NCI-H1105 (cell line): ENCODE measurements at places on chromosomes 1 and 21.
A peak's percentile ranks its signal among the peaks of the same experiment; 100 is the strongest.

DNA sequence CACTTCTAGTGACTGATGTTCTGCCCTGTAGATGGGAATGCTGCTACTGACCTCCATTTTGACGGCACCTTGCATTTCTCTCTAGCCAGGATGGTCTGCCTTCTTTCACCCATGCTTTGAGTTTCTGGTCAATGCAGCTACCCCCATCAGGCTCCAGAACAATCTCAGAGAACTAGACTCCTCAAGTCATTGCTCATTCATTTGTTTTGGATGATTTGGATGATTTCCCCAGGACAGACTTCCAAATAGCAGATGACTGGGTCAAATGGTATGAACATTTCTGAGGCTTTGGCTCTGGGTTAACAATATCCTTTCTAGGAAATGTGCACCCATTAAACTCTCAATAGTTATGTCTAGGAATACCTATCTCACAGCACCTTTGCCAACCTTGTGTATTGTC, 63.9 kb downstream of the CSMD2 start:
- DNase-seq: no peak

- DNase-seq: no peak
These were observed 8.3 kb downstream of the TSACC start for GRCh38 chr1:156346636-156347035.

GRCh38 chr1:161019751-161020495, 1.0 kb downstream of the F11R start:
- DNase-seq: peak; percentile 61

GRCh38 chr1:21869620-21870121, 57.6 kb downstream of the LDLRAD2 start:
- DNase-seq: peak; percentile 68

DNA sequence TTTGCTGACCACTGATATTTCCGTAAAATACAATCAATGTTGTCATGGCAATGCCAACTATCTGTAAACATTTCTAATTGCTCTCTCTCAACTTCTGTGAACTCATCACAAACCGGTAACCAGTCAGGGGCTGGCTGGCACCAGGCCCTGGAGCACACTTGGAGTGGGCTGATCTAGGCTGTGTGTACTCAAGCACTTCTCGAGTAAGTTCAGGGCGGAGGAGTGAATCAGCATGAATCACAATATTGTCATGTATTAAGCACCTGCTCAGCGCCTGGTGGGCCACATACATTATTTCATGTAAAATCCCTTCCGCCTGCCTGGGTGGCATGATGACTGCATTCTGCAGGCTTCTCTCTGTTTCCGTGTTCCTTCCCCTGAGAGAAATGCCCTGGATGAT, 212.4 kb downstream of the FOXD2 start:
- peak; percentile 93 for DNase-seq

DNA sequence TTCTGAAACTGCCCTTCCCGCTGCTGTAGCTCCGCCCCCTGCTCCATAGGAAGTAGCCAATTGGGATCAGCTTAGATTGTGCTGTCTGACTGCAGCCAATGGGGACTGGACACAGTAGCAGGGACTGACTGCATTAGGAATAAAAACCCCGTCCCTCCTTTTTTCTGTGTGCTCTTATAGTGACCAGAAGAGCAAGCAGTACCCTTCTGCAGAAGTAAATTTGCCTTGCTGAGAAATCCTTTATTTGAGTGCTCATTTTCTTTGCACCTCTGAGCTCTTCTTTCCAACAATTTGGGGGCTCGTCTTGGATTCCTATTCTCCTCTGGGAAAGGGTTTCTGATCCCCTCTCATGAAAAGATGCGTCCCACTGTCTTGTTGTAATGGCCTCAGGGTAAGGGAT, 16.2 kb downstream of the OR2L13 start:
- no peak for DNase-seq

DNA sequence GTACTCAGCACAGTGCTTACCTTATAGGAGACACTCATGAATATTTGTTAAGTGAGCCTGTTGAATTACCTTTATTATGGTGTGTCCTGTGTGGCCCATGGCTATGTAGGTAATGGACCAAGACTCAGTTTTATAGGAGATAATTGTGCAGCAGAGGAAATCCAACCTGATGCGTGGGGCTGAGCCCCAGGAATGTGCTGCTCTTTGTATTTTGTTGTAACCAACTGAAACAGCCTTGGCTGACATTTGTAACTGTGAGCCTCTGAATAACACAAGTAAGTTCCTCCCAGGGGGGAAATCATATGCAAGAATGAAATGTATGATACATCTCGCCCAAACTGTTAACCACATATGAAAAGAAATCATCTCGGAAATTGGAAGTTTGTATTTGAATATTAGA, 364.2 kb upstream of the ZP4 start:
- DNase-seq: no peak

DNA sequence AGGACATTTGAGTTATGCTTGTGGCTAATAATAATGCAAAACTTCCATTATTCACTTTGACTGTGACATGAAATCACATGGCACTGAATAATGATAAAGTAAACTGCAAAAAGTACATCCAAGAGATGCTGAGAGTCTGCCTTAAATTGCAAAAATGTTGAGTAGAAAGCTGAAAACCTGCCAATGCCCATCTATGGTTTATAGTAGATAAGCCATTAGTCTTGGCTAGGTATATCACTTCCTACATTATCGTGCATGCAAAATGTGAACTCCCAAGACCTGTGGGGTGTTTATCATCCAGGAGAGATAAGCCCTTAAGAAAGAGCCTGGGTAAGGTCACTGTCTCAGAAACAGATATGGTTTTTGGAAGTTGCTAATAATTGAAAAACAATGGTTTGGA, 208.7 kb upstream of the DPYD start:
- DNase-seq: no peak

DNA sequence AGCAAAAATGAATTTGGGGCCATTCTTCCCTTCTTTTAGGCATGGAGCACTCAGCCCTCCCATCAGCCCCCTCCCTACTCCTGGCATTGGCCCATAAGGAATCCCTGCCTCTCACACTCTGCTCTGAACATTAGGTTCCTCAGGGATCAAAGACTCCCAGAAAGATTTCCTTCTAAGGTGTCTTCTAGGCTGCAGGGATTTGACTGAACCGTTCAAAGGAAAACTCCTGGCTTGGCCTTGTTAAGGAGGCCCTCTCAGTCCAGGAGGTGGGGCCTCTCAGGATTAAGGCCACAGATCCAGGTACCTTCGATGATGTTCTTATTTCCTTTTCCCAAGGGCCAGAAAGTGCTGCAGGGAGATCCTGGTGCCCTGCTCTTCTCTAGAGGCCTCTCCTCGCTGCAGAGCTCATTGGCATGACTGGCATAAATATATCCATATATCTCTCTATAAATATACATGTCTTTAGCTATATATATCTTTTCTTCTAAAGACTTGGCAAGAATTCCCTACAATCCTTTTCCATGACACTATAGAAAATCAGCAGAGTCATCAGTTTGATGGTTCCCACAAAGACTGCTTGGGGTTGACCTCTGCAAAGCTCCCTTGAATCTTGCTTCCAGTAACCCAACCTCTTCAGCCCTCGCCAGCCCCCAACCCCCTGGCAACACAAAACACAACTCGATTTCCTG, 59.1 kb downstream of the PLXNA2 start:
- DNase-seq: no peak

- no peak for DNase-seq
These were observed 296.4 kb downstream of the PTPRU start for GRCh38 chr1:29532751-29533150.

DNA sequence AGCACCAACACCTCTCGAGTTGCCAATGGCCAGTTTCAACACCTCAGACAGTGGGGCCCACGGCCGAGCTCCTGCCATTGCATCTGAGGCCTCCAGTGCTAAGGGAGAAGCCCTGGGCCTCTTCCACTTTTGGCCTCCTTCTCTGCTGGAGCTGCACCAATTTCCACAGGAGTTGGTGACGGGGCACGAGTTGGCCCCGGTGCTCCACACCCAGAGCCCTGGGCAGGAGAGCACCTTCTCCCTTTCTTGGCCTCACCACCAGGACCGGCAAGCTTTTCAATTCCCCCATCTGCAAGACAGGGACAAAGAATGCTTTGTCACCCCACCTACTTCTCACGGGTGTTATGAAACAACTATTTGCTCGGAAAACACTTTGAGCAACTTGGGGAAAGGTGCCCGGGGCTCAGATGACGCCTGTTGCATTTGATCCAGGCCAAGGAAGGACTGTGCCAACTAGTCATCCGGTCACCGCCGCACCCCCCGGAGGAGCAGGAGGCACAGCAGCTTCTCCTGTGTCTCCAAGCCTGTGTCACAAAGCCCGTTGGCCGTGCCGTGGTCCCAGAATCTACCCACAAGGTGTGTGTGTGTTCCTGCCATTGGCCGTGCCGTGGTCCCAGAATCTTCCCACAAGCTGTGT, 55.2 kb downstream of the TOMM20 start:
- DNase-seq: no peak

GRCh38 chr1:227323171-227323966, 5.1 kb upstream of the CDC42BPA start:
- DNase-seq: no peak

GRCh38 chr1:205421798-205422197, at the start of gene LEMD1:
Gene LEMD1 (minus strand): TSS chr1:205422056. CDS start chr1:205420536, 1,520 bp downstream.
- peak; percentile 48 for DNase-seq

DNA sequence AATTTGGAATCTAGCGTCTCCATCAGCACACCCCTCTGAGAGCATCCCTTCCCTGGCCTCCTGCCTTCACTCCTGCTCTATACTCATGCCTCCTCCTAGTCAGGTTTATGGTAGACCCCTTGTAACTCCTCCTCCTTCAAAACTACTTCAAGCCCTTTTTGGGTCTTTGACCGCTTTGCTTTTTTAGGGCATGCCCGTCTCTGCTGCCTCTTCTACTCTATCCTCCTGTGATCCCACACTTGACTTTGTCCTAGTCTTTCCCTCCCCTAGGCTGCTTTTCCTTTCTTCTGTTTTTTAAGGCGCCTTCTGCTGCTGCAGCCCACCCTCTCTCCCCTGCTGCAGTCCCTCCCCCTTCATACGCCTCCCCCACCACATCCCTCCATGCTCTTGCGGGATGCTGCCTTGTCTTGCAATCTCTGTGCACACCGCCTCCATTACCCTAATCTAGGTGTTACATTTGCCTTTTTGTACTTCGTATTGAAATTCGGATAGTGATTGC, 1.5 kb downstream of the SNX27 start:
- no peak for DNase-seq

DNA sequence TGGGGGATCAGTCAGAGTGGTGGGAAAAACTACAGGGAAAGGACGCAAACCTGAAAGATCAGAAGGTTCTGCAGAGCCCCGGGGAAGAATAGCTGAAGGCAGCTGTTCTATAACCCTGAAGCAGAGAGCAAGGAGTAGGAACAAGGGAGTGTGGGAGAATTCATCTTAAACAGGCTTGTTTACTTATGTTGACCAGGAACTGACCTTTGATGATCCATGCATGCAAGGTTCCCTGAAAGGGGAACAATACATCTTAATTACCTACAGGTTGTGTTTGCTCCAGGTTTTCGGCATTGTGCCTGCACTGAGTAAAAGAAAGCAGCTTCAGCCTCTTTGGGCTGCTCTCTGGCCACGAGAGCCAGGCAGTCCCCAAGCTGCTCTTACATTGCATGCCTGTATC, 18.7 kb upstream of the FAM43B start:
- DNase-seq: no peak

DNA sequence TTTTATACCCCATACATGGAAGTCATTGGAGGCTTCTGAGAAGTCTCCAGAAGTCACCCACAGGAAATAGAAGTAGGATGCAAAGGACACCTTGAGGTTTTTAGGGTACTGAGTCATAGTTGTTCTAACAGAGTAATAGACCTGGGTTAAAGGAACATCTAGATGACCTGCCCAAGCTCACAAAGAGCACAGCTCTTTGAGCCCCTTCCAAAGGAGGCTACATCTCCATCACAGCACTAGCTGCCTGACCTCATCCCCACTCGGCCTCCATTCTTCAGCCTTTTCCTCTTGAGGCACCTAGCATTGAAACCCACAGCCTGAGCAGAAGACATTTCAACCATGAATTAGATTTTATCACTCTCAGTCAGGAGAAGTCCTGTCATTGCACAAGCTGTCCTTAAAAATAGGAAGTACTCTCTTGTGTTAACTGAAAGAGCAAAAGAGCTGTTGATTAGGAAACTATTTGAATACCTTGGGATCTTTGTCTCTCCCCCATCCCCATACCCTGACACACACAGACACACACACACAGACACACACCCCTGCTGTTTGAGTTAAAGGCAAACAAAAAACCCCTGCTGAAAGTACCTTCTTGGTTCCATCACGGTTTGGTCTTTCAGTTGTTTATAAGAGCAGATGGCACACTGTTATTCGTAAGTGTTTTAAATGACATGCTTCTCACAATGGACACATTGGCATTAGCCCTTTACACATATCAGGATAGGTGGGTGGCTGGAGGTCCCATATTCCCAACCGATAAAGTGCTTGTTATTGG, 22.2 kb downstream of the MKNK1 start:
- no peak for DNase-seq

DNA sequence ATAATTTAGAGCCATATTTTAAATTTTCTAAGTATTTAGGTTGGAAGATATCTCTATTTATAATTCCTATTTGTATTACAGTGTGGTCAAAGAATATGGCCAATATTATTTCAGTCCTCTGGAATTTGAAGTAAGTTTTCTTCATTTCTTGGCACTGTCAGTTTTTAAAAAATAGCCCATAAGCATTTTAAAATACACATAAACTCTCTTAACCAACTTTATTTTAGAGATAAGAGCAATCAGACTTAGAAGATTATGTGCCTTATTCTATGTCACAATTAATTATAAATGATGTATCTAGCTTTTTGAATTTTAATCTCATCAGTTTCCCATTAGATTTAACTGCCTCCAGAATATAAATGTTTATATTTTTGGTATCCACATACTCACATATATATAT, 130.8 kb downstream of the USP25 start:
- no peak for DNase-seq

DNA sequence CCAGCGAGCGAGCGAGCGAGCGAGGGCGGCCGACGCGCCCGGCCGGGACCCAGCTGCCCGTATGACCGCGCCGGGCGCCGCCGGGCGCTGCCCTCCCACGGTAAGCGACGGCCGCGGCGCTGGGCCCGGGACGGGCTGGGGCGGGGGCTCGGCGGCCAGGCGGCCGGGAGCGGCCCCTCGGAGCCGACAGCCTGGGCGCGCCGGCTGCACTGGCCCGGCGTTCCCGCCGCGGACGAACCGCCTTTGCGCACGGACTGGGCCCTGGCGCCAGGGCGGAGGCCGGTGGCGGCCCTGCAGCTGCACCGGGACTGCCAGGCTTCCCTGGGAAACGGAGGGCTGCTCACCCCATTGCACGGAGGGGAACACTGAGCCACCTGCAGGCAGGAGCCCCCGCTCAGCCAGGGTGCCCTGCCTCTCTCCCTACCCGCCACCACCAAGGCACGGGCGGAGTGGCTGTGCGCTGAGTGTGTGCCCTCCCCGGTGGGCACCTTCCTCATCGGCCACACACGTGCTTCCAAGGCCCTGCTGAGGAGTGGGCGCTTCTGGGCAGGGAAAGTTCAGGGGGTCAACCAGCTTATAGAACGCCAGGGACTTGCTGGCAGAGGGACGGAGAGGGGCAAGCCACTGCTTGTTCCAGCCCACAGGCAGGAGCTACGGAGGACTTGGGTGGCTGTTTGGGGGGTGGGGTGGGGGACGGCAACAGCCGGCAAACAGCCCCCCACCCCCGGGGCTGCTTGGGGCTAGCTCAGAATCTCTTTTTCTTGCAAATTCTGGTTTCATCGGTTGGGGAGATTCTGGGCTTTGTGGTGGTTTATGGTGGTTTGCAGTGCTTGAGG, 532 bp downstream of the CSF1 start:
- no peak for DNase-seq

GRCh38 chr21:40179166-40179565, 311.9 kb downstream of the PCP4 start:
- no peak for DNase-seq
